DMS53 (cell line): ENCODE measurements at places on chromosomes 12 and 14.

- DNase-seq: no peak
These were observed 39.2 kb upstream of the PLXNC1 start for GRCh38 chr12:94109160-94109559.

DNA sequence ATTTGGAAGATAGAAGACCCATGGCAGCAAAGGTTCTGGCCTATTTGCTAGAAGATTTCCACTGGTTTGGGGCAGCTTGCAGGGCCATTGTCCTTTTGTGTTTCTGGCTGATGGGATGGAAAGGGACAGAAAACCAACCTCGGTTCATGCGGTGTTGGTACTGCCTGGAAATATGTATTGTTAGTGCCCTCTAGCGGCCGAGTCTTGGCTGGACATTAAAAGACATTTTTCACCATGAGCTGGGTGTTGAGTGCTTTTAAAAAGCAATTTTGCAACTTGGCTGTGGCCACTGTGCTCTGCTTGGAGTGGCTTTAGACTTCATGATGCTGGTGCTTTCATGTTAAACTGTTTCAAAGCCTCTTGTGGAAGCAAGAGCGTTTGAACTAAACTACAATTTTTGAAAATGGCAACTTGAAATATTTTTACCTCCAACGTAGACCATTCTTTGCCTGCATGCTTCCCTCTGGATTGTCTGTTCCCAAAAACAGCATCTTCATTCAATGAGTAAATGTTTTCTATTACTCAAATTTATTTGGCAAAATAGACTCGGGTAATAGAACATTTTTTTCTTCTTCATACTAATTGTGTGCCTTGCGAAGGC lies 102.7 kb upstream of the TBX5 start:
- peak; percentile 87 for DNase-seq

GRCh38 chr12:104974626-104975290 lies 11.4 kb upstream of the NOPCHAP1 start:
- no peak for DNase-seq

DNA sequence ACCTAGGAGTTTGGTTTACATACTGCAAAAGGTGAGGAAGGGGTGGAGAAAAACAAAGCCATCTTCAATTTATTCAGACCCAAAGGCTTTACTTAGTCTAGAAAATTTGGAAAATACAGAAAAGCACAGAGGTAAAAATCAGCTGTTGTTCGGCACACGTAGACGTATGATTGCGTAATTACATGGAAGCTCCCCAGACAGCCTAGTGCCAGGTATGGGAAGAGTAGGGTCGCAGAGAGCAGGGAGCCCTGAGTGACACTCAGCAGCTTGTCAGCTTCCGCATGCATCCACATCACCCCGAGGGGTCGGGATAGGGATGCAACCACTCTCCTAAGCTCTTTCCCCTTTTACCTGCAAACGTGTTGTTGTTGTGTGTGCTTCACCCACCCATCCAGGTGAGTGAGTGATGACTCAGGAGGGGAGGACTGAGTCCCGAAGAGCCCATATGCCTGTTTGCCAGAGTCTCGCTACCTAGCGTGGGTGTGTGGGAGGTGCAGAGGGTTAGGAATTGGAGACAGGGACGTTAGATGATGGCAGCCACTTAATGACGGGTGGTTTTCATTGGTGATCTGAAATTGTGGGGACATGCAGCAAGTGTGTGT lies 20.1 kb downstream of the PIWIL1 start:
- DNase-seq: peak; percentile 85

GRCh38 chr12:12086362-12086761 lies 15.6 kb downstream of the BCL2L14 start:
- no peak for DNase-seq

DNA sequence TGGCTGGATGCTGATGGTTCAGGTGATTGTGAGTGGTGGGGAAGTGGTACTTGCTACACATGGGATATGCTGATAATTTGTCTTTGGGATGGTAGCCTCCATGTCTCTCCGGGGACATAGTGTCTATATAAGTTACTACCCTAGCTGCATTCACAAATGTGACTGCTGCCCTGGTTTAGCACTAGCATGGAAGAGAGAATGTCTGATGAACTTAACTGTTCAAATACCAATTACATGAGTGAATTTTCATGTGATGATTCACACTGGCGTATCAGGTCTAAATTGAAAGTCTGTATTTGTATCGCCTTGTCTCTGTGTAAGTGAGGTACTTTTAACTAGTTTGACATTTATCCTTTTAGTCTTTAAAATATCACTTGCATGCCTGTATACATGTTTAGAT lies 34.4 kb downstream of the ATF7IP start:
- no peak for DNase-seq

DNA sequence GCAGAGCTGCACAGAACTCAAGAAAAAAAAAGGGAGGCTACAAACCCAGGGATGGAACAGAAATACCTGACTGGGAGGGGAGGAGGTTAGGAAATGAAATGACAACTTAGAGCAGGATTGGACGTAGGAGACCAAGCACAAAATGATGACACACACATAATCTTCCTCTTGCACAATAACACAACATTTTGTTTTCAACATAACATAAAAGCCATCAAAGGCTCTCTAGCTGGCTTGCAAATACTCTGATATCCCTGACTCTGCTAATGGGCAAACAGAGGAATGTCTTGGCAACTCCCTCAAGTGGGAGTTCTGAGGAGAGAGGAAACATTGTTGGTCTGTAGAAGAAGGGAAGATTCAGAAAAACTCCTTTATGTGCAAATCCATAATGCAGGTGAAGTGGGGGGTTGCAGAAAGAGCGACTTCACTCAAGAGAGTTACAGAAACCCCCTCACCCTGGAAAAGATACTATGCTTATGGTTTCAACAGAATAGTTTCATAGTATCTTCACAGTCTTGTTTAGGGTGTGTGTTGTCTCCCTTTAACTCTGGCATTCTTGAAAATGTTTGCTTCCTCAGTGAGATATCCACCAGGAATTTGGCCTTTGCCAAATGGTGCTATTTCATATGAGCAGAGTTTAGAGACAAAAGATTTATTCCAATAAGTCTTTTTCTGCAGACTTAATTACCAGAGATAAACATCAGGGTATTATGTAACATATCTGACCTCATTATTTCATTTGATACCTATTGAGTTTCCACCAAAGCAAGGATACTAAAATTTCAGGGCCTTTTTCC lies 43.8 kb upstream of the LTBP2 start:
- no peak for DNase-seq

- DNase-seq: peak; percentile 84
These were observed 17.4 kb downstream of the SDSL start for GRCh38 chr12:113439606-113440030.

GRCh38 chr14:92610849-92611271 lies 97.3 kb downstream of the RIN3 start:
- no peak for DNase-seq

DNA sequence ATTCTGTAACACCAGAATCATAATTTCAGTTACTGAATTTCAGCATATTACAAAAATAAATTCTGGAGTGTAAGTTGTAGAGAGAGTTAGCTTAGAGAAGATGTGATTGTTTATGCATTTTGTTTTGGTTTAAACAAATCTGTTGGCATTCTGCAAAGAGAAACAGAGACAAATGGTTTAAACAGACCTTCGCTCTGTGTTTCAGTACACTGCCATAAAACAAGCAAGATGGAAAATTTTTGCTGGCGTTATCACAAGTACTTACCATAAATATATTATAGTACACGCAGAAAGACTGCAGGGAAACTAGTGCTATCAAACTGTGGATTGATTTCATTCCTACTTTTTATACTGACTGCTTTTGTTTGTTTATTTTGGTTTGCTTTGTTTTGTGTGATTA lies 850.3 kb upstream of the FOXG1 start:
- DNase-seq: no peak

DNA sequence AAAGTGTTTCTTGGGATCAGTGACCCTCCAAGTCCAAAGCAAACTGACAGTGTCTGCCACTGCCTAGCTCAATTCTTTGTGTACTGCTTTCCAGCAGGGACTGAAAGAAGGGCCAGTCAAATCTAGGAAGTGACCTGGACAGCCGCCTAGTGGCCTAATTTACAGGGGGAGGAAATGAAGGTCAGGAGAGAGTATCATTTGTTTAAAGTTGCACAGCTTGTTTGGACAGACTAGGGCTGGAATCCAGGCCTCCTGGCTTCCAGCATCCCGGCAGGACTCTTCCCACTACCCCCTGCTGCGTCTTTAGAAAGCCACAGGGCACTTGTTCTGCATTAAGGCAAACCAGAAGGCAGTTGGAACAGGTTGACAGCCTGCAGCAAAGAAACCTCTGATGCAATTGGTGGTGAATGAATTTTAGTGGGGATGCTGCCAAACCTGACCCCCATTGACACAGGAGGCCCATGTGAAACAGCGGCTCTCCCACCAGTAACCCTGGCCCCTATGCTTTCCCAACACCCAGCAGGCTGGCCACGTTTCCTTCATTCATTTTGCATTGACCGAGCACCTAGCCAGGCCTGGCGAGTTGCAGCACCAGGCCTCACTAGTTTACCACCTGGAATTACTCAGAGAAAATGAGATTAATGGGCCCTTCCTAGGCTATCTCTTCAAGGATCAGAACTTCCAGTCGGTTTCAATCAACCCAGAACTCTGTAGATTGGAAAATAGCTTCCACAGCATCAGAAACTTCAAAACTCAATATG lies 28.2 kb downstream of the GALNT16 start:
- DNase-seq: peak; percentile 24

GRCh38 chr12:109944561-109945359 lies 44.7 kb downstream of the TCHP start:
- no peak for DNase-seq
